Breast epithelium (tissue), 4 donors: ENCODE measurements at places on chromosomes 2 and 18.
A peak's percentile ranks its signal among the peaks of the same experiment; 100 is the strongest.

- DNase-seq: no peak
Measured at GRCh38 chr18:62988471-62988870, 273.1 kb downstream of the PHLPP1 start.

DNA sequence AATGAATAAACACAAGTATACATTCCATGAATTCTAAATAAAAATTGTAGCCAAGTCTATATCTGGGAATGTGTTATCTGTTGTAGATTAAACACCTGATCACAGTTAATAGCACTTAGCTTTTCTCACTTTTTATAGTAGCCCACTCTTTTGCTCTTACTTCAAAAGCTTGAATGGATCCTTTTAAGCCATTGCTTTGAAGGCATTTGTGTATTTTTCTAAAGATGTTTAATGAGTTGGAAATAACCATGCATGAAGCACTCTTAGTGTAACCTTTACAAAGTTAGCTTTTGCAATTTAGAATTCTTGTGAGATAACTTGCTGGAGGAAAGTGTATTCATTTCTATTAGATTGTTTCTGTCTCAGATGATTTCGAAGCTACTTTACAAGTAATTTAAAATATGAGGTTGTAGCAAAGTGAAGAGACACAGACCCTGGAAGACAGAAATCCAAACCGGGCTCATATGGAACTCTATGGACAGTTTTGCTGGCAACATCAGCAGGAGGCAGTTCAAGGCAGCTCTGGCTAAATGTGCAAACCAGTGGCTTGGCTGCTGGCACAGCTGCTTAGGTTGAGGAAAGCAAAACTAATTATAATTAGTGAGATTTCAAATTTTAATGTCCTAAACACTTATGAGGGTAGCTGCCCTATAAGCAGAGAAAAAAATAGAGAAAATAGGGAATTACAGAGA, 469.8 kb upstream of the ZEB2 start:
- no peak for DNase-seq

- DNase-seq: no peak
Measured at GRCh38 chr18:11713756-11714155, 24.7 kb downstream of the GNAL start.

DNA sequence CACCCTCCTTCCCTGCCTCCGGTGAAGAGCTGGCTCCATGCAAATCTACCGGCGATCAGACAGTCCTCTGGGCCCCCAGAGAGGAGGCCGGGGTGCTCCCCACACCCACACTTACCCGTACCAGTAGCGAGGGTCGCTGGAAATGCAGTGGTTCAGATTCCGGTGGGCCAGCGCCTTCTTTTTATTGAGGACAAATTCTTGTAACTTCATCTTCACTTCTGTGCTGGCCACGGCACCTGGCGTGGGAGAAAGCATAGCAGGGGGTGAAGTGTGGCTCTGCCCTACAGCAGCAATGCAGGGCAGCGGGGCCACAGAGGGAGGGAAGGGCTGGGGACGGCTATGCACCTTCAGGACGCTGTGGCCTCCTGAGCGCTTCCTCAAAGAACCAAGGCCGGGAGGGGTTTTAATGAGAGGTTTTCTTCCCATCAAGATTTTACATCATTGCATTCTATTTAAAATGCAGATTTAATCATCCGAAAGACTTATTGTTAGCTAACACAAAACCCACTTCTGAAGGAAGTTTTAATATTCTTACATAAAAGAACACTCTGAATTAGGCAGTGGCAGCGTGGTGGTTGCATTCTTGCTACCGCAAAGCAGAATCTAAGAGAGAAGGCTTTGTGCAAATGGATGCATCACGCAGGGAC, 237.0 kb downstream of the HDAC4 start:
- no peak for DNase-seq

DNA sequence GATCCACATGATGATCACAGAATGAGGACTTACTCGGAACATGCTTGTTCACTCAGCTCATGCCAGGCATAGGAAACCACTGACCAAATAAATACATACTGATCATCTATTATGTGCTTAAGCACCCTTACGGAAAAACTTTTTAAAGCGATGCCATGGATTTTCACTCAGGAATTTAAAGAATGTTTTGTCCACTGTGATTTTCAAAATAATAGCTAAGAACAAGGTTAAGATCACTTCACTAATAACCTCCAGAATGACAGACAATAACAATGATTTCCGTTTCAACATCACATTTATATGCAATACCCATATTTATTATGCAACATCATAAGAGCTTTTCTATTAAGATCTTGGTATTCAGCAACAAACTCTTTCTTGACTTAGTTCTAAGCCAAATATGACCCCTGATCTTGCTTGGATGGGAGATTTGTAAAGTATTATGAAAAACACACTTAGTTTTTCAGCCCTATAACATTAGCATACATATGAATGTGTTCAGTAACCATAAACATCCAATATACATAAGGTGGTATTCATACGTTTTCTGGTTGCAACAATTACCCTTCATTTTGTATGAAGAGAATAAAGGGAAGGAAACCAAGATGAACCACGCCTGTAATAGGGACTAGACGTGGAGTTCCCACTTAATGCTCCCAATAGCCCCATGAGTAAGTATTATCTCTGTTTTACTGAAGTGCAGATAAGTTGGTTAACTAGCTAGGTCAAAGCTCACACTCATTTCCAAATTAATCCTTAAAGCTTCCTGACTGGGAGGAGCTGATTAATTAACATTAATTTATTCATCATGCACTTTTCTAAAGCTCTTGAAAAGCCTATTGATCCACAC, 1.9 kb downstream of the CD302 start:
- DNase-seq: no peak

GRCh38 chr2:231361701-231362554, 33.6 kb upstream of the B3GNT7 start:
- DNase-seq: no peak

GRCh38 chr2:239609162-239609561, 208.3 kb upstream of the HDAC4 start:
- no peak for DNase-seq

DNA sequence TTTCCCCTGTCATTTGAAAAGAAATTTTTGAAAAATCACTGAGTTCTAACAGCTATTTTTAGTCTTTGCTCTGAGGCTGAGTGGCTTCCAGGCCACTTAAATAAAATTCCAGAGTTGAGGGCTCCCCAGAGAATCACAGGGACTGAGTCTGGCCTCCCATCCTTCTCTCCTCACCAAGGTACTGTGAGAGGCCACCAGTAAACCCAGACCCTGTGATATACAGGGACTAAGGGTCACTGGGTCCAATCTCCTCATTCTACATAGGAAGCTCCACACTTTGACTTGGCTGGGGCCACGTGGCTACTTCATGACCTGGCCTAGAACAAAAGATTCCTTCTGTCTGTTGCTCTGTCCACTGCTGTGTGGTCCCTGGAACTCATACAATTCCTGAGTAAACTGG, 123.2 kb upstream of the CDCA7 start:
- DNase-seq: no peak

GRCh38 chr2:222490131-222490530, 65.8 kb downstream of the SGPP2 start:
- no peak for DNase-seq

DNA sequence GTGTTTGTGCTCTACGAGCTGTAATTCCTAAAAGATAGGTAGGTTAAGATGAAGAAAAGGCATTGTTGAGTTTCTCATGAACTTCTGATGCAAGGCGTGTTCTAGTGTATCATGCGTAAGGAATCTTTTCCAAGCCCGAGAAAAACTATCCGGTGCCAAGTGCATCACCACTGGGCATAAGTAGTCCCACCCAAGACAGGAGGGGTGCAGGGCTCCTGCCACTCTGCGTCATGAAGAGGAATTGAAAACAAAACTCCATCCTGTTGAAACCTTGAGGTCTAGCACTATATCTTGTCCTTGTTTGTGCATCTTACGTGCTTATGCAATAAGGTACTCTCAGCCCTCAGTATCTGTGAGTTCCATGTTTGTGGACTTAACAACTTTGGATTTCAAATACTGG, 45.7 kb downstream of the RAB31 start:
- peak; percentile 8 for DNase-seq

DNA sequence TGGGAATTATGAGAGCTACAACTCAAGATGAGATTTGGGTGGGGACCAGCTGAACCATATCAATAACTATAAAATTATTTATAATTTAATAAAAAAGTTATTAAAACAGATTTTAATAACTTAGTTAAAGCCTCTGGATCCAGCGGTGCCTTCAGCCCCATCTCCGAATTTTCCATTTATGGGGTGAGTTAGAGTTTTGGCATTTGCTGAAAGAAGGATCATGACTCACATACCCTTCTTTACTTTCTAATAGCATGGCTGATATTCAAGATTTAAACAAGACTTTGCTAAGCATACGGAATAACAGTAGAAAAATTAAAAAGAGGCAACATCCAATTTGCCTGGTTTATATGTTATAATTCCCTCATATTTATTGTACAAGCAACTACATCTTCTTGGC, 94.5 kb downstream of the RDH14 start:
- no peak for DNase-seq

DNA sequence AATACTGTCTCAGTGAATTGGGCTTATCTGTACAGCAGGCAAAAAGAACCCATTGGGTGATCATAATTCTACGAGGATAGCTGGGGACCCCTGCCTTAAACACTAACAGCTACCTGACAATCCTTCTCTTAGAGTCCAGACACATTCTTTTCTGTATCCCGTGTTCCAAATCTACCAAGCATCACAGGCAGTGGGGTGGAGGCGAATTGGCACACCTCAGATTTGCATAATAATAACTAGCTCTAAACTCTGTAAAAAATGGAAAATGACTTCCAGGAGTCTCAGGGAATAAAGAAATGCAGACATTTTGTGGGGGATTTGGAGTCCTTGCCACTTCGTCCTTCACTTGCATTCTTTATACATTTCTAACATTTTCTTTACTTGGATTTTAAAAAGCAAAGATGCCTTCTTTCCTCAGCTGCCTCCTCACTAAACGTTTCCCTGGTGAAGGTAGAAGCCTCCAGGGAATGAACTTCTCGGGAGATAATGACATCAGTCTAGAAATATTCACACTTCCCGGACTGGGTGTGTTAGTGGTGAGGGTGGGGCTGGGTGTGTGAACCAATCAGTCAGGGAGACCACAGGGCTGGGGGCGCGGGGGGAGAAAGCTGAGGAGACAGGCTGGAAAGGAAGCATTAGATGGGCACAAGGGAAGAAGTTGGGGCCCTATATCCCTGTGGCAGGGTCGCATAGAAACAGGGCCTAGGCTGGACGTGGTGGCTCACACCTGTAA, 59.1 kb upstream of the BOD1L2 start:
- DNase-seq: no peak

GRCh38 chr2:196113061-196113974, 44.7 kb upstream of the DNAH7 start:
- DNase-seq: no peak

DNA sequence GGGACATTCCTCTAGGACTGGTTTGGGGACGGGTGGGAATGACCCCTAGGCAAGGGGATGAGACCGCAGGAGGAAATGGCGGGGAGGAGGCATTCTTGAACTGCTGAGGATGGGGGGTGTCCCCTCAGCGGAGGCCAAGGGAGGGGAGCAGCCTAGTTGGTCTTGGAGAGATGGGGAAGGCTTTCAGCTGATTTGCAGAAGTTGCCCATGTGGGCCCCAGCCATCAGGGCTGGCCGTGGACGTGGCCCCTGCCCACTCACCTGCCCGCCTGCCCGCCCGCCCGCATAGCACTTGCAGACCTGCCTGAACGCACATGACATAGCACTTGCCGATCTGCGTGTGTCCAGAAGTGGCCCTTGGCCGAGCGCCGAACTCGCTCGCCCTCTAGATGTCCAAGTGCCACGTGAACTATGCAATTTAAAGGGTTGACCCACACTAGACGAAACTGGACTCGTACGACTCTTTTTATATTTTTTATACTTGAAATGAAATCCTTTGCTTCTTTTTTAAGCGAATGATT, 4.9 kb downstream of the INHBB start:
- no peak for DNase-seq

GRCh38 chr2:199336546-199336945, 121.2 kb downstream of the SATB2 start:
- no peak for DNase-seq

DNA sequence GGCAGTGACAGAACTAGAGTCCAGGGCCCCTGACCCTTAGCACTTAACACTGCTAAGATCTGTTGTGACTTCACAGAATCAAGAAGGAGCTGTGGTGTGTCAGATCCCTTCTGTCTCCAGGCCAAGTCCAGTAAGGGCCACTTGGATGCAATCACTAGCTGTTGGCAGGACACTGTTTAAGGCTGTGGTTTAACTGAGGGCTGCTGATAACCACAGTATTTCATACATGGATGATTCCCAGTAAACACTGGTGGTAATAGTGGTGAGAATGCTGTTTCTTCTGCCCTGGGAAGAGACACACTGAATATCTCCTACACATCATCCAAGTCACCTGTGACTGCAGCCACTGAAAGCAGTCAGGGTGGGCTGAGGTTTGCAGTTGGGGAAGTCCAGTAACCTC, 77.7 kb upstream of the FBXO11 start:
- DNase-seq: no peak

GRCh38 chr18:63422087-63422863, at the start of gene VPS4B:
Gene VPS4B, minus strand, starts transcription at chr18:63422476. Its CDS starts 217 bp downstream, at chr18:63422259.
- DNase-seq: peak; percentile 99

DNA sequence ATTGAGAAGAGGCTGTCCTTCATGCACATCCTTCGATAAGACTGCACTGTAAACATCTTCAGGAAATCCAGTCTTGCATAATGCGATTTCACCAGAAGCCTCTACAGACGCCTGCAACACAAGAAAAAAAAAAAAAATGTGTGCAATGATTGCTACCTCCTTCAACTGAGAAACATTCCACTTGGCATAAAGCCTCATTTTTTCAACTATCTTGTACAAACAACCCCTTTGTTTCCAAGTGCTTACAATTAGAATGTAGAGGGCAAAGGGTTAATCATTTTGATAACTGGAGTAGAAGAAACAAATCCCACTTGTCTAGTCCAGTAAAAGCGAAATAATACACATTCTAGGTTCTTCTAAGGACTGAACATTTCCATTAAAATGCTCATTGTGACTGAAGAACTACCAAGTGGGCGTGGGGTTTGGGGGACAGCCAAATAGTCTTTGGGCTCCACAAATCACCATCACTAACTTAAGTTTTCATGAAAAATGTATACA, 29.2 kb downstream of the CDH2 start:
- DNase-seq: no peak

DNA sequence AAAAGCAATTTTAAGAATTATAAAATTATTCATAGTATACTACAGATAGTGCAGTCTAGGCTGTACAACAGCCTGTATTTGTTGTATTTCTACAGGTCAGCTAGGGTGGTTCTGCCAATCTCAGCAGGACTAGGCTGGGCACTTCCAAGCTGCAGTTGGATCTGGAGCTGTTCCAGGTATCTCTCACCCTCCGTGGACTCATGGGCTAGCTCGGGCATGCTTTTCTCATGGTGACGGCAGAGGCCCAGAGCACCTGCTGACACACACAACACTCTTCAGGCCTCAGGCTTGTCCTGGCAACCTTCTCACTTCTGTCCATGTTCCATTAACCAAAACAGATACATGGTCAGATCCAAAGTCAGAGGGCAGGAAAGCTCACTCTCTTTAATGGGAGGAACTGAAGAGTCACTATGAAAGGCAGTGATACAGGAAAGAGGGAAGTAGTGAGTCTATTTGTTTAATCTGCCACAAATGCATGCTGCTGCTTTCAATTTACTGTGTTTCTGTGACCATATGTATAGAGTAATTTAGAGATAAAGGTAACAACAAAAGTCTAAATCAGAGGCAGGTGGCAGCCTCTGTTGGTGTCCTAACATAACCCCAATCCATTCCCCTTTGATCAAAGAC, 462.4 kb upstream of the ACVR2A start:
- DNase-seq: peak; percentile 53
